ENCODE measurements at places on chromosomes 4 and X.

GRCh38 chr4:94974773-94975172 is 217.0 kb downstream of the BMPR1B start:
- H3K4me3 ChIP-seq = no peak overlapping the region
- H3K4me1 ChIP-seq = no peaks in the 10 kb centered on the region
- H3K27ac ChIP-seq = no peak overlapping the region
- H3K36me3 ChIP-seq = no peaks in the 10 kb centered on the region
- no peak for DNase-seq
- H3K27me3 ChIP-seq = no peaks in the 10 kb centered on the region

DNA sequence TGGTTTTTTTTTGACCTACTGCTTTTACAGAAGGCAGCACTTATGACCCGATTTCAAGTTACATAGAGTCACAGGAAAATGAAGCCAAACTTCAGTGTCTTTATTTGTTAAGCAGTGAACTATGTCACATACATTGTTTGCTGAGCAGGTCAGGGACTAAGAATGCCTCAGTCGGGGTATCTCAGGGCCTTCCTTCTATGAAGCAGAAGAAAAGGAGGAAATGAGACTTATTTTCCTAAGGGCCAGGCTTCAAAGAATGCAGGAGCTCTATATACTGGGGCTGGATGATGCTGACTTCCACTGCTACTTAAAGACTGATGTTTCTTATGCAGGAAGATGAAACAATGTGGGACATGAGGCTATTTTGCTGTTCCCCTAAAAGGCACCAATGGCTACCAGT is 558.4 kb upstream of the IGFBP7 start:
- no peaks in the 10 kb centered on the region for H3K4me1 ChIP-seq
- DNase-seq = no peak
- H3K4me3 ChIP-seq = no peak overlapping the region
- H3K27ac ChIP-seq = no peak overlapping the region
- no peaks in the 10 kb centered on the region for H3K36me3 ChIP-seq
- no peaks in the 10 kb centered on the region for H3K27me3 ChIP-seq

DNA sequence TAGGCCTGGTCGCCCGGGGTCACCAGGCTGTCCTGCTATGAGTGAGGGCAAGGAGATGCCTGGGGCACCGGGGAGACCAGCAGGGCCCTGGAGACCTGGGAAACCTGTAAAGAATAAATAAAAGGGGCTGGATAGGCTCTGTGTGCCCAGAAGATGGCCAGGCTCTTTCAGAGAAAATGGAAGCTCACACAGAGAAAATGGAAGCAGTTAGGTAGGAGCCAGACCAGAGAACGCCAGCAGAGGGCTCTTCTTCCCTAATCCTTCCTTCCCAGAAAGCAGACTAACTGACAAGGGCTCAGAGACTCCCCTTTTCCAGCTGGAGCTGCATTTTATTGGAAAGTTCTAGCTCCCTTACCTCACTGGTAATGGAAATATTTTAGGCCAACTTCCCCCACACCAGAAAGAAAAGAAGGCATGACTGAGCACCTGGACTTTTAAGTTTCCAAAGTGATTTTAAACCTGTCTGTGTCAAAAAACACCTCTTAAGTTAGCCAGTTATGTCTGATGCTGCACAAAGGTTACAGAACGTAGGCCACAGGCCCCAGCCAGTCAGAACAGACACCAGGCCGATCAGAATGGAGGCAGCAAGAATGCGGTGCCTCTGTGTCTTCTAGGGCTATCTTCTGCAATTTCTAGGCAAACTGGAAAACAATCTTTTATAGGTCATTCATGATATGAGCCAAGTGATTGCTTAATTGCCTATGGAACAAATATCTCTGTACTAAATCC is 74.0 kb downstream of the ATG4A start:
- no peak overlapping the region for H3K27ac ChIP-seq
- DNase-seq = peak; percentile 33
- no peaks in the 10 kb centered on the region for H3K27me3 ChIP-seq
- H3K4me1 ChIP-seq = no peaks in the 10 kb centered on the region

DNA sequence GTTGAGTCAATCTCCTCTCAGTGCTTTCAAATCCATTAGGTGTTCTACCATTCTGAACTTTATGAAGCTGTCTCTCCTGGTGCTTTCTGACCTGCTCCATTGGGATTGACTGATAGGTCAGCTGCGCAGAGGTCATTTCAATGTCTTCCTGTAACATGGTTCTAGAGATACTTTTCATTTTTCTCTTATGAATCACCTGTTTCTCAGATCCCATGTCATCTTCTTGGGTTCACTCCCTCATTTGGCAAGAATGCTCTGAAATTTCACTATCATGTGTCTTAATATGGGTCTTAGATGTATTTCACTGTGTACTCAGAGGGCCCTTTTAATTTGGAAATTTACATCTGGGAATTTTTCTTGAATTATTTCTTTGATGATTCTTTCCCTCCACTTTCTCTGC is 13.8 kb upstream of the PGM2 start:
- no peaks in the 10 kb centered on the region for H3K36me3 ChIP-seq
- DNase-seq = no peak
- H3K27ac ChIP-seq = no peak overlapping the region
- H3K27me3 ChIP-seq = peaks cover 10% of the 10 kb centered on the region
- no peak overlapping the region for H3K4me3 ChIP-seq

DNA sequence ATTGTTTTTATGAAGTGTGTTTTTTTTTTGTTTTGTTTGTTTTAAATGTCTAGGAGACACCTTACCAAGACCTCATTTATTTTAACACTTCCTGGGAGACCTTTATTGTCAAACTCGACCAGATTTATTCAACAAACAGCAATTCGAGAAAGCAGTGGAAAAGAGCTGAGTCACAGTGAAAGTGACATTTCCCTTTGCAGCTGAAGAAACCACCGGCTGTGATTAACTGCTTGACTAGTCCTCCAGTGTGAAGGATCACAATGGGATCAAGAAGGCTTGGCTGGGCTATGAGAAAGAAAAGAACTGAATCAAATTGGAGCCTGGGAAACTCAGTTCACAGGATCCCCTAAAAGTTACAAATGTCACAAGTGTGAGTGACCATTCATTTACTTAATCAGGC is 11.9 kb upstream of the ADH7 start:
- no peaks in the 10 kb centered on the region for H3K4me1 ChIP-seq
- H3K4me3 ChIP-seq = no peak overlapping the region
- no peak for DNase-seq
- H3K27me3 ChIP-seq = no peaks in the 10 kb centered on the region

DNA sequence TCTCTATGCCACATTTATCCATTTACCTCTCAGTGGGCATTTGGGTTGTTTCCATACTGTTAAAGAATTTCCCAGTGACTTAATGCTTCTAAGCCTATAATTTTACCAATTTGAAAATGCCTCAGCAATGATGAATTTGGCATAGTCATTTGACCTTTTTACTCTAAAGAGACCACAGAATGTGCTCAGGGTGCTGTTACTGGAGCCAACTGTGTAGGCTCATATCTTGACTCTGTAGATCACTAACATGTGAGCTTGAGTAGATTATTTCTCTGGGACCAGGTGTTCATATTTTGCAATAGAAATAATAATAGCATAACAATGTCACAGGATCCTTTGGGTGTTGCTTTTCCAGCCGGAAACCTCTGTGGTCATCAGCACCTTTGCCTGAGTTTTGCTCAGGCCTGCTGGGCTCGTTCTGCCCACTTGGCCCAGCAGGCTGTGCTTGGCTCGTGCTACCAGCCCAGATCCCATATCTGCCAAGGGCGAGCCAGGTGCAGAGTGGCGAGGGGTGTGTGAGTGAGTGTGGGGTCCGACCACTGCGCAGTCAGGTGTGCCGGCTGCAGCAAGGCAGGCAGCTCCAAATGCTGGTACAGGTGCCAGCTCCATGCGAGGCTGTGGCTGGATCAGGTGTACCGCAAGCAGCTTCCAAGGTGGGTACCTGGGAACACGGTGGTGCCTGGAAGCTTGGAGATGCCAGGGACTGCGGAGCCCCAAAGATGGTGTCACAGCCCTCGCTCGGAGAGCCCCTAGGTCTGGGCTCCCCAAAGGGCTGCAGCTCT is 70.6 kb upstream of the ANK2 start:
- no peaks in the 10 kb centered on the region for H3K27me3 ChIP-seq
- H3K4me1 ChIP-seq = peaks cover 6% of the 10 kb centered on the region
- H3K4me3 ChIP-seq = no peak overlapping the region
- no peak overlapping the region for H3K27ac ChIP-seq

DNA sequence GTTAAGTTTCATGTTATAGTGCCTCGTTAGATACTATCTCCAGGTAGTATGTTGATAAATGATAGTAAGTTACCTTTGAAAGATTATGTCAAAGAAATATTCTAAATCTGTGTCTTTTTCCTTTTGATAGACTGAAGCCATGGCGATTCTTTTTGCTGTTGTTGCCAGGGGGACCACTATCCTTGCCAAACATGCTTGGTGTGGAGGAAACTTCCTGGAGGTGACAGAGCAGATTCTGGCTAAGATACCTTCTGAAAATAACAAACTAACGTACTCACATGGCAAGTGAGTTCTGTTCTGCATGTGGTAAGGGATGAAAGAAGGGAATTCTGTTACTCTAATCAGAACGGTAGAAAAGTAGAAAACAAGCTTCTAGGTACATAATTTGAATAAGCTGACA is 8.2 kb downstream of the VAMP7 start:
- no peaks in the 10 kb centered on the region for H3K4me1 ChIP-seq
- no peaks in the 10 kb centered on the region for H3K27me3 ChIP-seq
- peaks cover 19% of the 10 kb centered on the region for H3K36me3 ChIP-seq
- no peak overlapping the region for H3K27ac ChIP-seq

DNA sequence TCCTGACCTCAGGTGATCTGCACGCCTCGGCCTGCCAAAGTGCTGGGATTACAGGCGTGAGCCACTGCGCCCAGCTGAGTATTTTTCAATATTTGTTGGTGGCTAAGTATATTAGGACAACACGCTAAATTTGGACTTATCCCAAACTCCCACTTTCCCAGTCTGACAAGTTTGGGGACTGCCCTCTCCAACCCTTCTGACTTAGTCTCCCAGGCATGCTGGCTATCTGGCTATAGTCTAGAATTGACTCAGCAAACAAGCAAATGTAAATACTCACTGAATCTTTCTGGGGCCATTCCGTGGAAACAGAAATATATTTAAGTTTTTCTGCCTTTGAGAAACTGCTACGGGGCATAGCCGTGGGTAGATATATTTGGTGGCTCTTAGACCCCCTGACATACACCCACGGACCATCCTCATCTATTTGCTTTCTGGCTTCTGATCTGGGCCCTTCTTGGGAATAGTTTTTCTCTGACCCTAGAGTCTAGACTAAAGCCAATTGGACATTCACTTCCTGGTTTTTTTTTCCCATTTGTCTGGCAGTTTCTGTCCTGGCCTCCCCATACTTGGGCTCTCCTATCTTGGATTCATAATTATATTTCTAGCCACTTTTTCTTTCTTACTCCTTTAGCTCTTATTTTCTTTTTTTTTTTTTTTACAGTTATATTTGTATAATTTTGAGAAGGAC is 11.3 kb upstream of the DOCK11 start:
- H3K36me3 ChIP-seq = no peaks in the 10 kb centered on the region
- H3K4me1 ChIP-seq = no peaks in the 10 kb centered on the region
- no peak overlapping the region for H3K27ac ChIP-seq
- H3K27me3 ChIP-seq = no peaks in the 10 kb centered on the region

GRCh38 chr4:102792361-102792936 is 31.7 kb upstream of the MANBA start:
- no peaks in the 10 kb centered on the region for H3K4me1 ChIP-seq

DNA sequence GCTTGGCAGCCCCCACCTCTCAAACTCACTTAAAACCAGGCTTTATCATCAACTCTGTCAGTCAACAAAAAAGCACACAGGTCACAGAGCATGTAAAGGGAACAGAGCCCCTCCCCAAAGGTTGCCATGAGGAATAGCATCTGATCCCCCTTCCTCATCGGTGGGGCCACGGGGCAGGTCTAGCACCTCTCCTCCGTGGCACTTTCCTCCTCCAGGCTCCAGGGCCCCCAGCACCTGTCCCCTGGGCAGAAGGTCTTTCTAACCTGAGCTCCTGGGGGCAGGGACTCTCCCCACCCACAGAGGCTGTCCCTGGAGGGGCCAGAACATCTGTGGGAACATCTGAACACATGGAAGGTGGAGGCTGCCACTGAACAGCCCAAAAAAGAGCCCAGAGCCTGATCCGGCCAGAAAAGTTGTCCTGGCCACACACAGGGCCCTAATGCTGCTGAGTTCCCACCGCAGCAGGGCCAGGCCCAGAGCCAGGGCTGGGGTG is 65.7 kb downstream of the ZFYVE28 start:
- H3K4me3 ChIP-seq = no peak overlapping the region
- H3K27me3 ChIP-seq = peaks cover 31% of the 10 kb centered on the region
- no peaks in the 10 kb centered on the region for H3K36me3 ChIP-seq
- DNase-seq = no peak
- peaks cover 9% of the 10 kb centered on the region for H3K4me1 ChIP-seq

DNA sequence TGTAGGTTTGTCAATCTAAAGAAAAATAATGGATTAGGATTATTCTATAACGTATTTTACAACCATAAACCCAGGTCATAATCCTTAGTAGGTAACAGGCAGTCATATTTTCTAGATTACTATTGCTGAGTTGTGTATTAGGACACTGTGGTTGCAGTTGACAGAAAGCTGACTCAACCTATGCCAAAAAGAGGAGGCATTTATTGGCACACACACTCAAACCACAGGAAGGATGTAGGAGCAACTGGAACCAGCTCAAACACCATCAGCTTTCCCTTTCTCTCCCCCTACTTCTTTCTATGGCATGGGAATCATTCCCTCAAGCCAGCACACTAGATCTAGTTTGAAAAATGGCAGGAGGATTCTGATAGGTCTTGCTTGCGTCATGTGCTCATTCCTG is 136.4 kb upstream of the FAM9C start:
- H3K36me3 ChIP-seq = no peaks in the 10 kb centered on the region
- H3K27ac ChIP-seq = no peak overlapping the region
- no peaks in the 10 kb centered on the region for H3K4me1 ChIP-seq
- DNase-seq = no peak

DNA sequence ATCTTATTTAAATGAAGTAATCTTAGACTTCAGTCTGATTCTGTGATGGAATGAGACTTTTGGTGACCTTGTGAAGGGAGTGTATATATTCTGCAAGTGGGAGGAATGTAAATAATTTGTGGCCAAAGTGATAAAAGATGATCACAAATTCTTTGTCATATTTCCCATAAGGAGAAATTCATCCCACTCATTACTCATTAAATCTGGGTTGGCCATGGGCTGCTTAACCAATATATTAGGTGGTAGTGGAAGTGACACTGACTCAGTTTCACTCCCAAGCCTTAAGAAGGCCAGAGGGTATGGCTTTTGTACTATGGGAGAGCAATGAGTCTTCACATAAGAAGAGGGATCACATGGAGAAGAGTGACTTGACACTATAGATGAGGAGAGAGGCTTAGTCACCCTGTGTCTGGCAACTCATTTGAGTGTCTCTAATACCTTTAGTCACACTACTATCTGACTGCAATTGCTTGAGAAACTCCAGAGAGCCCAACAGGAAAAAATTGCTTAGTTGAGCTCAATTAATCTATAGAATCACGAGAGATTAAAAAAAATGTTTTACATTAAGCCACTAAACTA is 408.2 kb upstream of the PITX2 start:
- no peak overlapping the region for H3K27ac ChIP-seq
- H3K4me3 ChIP-seq = no peak overlapping the region
- DNase-seq = no peak
- H3K27me3 ChIP-seq = no peaks in the 10 kb centered on the region
- no peaks in the 10 kb centered on the region for H3K36me3 ChIP-seq

DNA sequence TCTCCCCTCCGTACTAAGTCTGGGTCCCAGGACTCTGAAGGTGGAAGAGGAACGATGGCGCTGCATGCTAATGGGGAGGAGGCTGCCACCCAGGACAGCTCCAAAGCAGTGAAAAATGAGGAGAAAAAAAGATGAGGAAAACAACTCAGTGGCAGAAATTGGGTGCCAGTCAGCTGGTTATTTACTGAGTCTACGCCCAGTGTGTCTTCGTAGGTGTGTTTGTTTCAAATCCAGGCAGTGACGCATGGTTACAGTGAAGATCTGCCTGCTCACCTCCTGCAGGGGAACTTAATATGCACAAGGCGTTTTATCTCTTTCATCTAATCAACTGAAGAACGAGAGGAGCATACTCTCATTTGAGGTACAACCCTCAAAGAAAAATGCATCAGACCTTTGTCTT is 70.9 kb upstream of the FBXW7 start:
- no peaks in the 10 kb centered on the region for H3K36me3 ChIP-seq
- H3K4me1 ChIP-seq = no peaks in the 10 kb centered on the region
